MM.1S (cell line): ENCODE measurements at places on chromosomes 12 and 14.

GRCh38 chr14:24838945-24839616 lies 205.1 kb upstream of the GZMB start:
- DNase-seq: no peak

DNA sequence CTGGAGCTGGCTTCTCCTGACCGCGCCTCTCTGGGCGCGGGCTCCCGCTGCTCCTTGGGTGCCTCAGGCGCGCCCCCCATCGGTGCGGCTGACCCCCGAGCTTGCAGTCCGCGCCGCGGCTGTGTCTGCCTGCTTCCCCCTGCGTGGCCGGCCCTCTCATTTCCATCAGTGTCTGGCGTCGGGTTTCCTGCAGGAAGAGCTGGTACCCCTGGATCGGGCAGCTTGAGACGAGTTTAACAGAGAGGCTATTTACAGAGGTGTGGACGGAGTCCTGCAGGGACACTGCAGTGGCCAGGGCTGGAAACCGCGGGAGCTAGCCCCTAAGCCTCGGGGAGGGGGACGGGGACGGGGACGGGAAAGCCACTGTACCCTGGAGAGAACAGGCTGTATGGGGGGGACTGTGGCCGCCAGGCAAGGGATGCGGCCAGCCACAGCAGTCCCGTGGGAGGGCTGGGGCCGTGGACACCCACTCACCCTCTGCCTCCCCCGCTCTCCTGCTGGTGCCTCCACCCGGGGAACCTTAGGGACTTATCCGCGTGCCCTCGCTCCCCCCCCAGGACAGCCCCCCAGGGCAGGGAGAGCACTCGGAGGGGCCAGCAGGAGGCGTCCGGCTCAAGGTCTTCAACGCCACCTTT lies 3.7 kb upstream of the CACNA2D4 start:
- no peak for DNase-seq

GRCh38 chr12:91556909-91557308 lies 374.3 kb upstream of the DCN start:
- no peak for DNase-seq

GRCh38 chr12:97299847-97300246 lies 162.8 kb upstream of the RMST start:
- no peak for DNase-seq

- DNase-seq: no peak
Measured at GRCh38 chr14:68469208-68469713, 323.6 kb downstream of the ZFP36L1 start.

DNA sequence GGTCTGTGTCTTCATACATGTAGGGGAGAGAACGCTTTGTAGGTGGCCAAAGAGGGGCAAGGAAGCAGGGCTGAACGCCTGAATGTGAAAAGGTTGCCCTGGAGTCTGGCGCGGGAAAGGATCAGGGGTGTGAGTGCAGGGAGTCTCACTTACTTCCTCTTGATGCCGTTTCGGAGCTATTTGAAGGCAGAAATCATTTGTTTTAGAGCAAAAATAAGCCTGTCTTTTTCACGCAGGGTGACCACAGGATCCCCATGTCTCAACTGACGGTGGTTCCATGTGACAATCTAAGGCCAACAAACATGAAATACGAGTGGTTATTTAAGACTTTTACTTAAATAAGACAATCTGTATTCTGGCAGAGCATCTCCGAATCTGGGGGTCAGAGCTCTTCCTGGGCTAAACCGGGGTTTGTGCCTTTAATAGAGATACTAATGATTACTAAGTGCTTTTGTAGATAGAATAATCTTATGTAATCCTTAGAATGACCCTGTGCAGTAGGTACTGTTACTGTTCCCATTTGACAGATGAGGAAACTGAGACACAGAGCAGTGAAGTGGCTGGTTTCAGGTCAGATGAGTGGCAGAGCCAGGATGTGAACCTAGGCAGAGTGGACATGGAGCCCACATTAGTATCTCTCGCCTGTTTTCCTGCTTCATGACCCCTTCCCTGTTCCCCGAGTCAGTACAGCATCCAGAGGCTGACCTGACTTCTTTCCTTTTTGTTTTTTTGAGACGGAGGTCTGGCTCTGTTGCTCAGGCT lies 1.9 kb downstream of the BRI3BP start:
- DNase-seq: no peak

DNA sequence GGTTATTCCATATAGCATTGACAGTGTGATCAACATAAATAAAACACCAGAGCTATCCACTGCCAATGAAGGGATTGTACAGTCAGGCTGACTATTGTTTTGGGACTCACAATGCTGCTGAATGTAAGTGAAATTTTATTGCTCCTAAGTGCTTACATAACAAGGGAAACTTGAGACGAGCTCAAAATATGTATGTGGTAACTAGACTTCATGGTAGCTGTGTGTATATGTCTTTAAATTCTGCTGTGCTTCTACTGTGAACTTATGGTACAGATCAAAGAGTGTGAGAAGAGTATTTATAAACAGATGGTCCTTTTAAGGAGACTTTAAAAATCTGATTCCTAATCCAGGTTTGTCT lies 6.9 kb downstream of the FLRT2 start:
- DNase-seq: no peak

GRCh38 chr14:59177262-59177661 lies 11.2 kb upstream of the DAAM1 start:
- DNase-seq: no peak

DNA sequence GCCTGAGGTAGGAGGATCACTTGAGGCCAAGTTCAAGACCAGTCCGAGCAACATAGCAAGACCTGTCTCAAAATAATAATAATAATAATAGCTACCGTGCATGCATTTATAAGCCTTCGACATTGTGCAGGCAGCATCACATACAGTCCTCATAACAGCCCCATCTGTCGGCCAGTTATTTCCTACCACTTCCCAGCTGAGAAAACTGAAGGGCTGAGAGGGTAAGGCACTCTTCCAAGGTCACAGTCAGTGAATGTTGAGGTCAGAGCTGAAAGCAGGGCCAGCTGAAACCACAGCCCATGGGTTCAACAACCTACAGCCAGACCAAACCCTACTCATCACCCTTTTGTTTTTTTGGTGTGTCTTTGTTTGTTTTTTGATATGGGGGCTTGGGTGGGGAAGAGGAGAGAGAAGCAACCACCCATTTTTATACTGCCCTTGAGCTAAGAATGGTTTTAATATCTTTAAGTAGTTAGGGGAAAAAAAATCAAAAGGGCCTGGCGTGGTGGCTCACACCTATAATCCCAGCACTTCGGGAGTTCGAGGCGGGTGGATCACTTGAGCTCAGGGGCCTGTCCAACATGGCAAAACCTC lies 16.8 kb upstream of the ITPK1 start:
- DNase-seq: peak; percentile 8

DNA sequence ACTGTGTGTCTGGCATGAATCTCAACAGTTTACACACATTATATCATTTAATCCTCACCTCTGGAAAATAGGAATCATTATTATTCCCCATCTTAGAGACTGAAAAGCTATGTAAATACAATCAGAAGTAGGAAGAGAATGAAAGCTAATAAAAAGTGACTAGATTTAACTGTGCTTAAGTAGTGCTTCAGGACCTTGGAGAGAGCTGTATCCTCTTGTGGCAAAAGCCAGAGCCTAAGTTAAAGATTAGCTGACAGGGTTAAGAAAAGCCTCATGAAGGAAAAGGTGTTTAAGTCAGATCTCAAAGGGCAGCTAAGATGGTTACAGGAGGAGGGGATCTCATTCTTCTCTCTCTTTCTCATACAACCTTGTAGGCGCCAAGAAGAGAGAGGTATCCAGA lies 65.3 kb upstream of the TMEM233 start:
- no peak for DNase-seq

- no peak for DNase-seq
Measured at GRCh38 chr12:113935459-113935858, 30.7 kb downstream of the RBM19 start.

DNA sequence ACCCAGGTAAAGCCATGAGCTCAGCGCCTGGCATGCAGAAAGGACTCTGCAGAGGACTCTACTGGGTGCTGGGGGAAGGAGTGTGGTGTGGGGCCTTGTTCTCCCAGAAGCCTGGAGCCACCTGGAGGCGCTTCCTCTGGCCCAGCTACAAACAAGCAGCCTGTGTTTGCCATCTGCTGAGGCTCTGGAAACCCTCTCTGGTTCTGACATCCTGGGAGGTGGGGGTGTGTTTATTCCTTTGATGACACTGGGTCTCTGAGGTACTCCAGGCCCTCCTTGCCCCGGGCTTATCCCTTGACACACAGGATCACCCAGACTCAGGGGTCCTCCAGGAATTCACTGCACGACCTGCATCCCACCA lies 44.9 kb downstream of the RNF34 start:
- DNase-seq: no peak

DNA sequence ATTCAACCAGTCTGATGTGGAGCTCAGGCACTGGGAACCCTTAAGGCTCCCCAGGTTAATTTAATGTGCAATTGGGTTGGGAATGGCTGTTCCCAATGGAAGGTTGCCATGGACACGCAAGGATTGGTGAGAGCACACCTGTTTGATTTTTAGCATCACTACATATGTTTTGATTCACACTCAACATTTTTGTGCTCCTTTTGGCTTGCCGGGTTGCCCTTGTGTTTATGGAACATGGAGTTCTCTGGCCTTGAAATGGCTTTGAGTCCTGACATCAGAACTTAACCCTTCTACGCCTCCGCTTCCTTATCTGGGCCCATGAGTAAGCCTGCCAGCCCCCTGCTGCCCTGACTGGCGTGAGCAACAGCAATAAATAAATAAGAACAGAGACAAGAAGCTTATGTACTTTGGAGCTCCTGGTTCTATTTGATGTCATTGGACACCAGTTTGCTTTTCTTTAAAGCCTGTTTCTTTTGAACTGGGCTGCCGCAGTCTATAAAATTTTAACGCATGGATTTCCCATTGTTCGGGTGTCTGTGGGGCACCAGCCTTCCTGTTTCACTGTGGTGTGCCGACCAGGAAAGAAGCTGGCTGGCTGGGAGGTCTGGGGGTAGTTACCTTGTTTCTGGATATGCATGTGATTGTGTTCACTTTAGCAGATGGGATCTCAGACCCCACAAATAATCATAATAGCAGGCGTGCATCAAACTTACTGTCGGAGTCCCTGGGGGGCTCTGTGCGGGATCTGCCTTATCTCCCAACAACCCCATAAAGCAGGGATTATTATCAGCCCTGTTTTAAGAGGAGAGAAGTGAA lies 27.8 kb downstream of the TBX3 start:
- no peak for DNase-seq

DNA sequence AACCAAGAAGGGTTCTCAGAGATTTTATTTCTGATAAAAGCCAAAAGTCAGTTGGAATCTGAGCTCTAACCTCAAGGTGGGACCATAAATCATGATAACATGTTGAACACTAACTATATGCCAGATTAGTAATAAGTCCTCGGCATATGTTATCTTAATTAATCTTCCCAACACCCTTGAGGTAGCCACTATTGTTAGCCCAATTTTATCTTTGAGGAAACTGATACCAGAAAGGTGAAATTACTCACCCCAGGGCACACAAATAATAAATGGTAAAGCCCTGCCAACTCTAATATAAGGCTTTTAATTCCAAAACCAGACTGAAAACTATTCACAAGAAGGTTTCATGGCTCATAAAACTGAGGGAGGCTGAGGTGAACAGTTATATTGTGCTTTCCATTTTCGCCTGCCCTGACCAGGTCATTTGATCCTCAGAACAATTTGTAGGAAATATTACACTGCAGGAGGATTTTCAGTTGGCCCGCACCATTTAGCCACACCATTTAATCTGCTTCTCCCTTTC lies 16.1 kb upstream of the NUAK1 start:
- no peak for DNase-seq

DNA sequence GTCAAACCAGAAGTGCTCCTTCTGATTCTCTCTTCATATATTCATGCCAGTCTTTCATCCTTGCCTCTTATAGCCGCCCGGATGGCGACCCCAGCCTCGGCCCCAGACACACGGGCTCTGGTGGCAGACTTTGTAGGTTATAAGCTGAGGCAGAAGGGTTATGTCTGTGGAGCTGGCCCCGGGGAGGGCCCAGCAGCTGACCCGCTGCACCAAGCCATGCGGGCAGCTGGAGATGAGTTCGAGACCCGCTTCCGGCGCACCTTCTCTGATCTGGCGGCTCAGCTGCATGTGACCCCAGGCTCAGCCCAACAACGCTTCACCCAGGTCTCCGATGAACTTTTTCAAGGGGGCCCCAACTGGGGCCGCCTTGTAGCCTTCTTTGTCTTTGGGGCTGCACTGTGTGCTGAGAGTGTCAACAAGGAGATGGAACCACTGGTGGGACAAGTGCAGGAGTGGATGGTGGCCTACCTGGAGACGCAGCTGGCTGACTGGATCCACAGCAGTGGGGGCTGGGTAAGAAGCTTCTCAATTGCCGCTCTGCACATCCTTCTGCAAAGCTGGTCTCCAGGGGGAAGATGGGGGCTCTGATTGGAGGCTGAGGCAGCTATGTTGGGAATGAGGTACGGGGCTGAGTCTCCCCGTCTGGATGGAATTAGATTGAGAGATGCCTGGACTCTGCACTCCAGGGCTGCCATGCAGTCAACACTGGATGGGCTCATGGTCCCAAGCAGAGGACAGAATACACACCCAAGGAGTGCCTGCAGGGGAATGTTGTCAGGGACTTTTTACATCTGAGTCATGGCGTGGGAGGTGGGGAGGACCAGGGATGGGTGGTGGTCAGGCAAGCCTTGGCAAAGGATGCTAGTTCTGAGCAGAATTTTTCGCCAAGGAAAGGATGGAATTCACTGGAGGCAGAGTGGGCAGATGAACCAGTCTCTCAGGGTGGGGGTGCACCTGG lies 1.3 kb downstream of the BCL2L2 start:
- no peak for DNase-seq

GRCh38 chr12:85836197-85837090 lies at the start of gene RASSF9:
Gene RASSF9 (minus strand): TSS chr12:85836409. CDS start chr12:85836201, 208 bp downstream.
- DNase-seq: no peak

DNA sequence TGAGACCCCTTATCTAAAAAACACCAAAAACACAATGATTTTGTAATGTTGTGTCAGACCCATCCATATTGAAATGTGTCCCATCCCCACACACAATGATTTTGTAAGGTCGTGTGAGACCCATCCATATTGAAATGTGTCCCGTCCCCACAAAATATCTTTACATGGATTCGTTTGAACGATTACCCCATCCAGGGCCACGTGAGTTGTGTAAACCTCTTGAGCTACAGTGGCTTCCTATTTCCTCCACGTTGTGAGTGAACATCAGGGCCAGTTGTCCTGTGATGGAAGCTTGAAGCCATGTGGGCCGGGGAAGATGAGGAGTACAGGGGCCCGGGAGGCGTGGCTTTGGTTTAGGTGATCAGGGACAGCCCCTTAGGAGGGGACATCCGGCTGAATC lies 27.0 kb upstream of the ULK1 start:
- DNase-seq: no peak

DNA sequence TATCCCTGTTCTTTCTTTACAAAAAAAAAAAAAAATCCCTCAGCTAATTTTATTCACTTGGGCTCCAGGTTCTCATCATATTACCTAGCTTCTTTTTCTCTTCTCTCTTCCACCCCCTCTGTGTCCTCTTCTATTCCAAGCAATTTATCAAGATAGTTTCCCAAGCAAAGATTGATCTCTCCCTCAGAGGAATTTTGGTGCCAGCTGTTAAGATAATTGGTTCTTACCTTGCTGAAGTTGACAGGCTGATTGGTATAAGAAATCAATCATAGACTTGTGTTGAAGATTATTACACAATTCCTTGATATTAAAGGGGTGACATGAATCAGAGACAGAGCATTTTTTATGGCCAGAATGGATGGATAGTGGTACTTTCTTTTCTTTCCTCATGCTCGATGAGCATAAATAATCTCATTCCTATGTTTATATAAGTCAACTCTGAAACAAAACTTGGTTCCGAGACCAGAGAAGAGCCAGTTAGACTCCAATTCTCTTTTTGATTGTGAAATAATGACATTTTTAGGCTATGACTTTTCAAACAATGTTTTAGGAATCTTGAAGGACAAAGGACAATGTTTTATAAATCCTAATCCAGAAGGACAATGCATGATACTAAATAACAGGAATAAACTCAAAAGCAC lies 264.1 kb upstream of the PRKD1 start:
- no peak for DNase-seq

- DNase-seq: peak; percentile 18
Measured at GRCh38 chr12:95396849-95397468, 77.0 kb upstream of the METAP2 start.
